ENCODE measurements at places on chromosomes 6 and 20.
A peak's percentile ranks its signal among the peaks of the same experiment; 100 is the strongest.

DNA sequence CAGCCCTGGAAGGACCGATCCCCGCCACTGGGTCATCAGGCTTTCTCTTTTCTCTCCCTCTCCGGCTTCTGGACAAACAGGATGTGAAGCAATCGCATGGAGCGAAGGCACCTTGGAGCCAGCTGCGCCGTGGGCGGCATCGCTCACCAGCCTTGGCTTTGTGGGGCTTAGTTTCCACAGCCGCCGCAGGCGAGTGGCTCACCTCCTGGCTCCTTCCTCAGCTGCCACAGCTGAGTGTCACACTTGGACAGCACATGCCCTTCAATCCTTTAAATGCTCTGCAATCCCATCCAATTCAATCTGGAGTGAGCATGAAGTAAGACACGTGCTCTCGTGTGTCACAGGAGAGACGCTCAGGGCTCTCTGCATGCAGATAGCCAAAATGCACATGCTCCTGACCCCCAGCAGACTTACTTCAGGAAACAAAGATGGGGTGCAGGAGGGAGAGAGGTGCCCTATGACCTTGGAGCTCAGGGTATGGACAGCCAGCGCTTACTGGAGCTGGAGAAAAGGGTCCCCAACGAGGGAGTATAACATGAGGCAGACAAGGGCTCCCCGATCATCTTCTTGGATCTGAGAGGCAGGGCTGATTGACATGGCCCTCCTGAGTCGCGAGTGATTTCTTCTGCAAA is 70.9 kb downstream of the BMP7 start:
- no peak for DNase-seq

DNA sequence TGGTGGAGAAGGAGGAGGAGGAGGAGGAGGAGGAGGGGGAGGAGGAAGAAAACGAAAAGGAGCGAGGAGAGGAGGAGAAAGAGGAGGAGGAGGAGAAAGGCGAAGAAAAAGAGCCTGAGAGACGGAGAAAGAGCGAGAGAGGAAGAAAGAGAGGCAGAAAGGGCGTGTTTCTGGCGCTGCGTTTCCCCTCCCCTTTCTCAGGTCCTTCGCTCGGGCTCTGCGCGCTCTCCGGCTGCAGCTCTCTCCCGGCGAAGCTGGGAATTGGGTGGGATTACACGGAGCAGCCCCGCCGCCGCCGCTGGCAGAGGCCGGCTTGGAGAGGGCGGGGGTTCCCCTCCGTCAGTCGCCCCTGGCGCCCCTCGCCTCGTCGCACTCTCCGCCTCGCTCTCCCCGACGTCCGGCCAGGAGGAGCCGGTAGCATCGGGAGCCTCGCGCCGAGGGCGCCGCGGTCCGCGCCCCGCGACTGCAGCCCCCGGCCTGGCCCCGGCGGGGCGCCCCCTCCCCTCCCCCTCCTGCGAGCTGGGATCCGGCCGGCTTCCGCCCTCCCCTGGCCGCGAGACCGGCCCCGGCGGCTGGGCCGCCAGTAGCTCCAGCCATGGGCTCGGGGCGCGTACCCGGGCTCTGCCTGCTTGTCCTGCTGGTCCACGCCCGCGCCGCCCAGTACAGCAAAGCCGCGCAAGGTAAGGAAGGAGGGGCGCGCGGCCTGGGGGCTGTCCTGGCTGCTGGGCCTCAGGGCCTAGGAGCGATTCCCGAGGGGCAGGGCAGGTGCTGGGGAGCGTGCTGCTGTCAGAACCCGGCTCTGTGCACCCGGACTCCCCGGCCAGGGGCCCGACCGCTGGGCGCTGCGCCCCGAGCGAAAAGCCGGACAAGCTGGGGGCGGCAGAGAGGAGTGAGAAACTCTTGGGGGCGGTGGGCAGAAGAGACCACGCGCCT is at the start of gene SCUBE3:
Gene SCUBE3 (plus strand): TSS at position 133 of the 933 bp plus-strand sequence. CDS start 463 bp downstream, at position 596.
- DNase-seq: peak; percentile 9

- no peak for DNase-seq
Observed at GRCh38 chr6:157255079-157255478, 68.2 kb downstream of the TMEM242 start.

- no peak for DNase-seq
Observed at GRCh38 chr20:47782076-47782475, 3.2 kb downstream of the SULF2 start.

DNA sequence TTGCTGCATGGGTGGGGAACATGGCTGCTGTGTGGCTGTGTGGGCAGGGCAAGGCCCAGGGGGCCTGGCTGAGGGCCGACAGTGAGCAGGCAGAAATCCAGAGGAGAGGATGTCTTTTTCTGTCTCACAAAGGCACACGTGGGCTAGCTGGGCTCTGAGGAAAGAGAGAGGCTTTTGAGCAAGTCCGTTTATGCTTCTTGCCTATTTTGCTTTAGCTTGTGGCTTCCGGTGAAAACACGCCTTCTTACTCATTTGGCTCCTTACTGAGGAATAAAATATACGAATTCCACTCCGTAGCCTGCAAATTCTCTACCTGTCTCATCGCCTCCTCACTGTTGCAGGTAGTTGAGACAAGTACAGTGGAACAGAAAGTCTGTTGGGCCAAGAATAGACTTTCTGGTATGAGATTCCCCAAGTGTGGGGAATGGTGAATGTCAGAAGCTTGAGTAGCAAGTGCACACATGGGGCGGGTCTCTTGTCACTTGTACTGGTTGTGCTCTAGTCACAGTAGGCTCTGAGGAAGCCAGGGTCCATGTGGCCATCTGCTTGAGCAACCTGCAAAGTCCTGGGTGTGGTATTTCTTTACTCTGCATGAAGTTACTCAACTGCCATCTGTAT is 28.4 kb downstream of the WRNIP1 start:
- peak; percentile 14 for DNase-seq

DNA sequence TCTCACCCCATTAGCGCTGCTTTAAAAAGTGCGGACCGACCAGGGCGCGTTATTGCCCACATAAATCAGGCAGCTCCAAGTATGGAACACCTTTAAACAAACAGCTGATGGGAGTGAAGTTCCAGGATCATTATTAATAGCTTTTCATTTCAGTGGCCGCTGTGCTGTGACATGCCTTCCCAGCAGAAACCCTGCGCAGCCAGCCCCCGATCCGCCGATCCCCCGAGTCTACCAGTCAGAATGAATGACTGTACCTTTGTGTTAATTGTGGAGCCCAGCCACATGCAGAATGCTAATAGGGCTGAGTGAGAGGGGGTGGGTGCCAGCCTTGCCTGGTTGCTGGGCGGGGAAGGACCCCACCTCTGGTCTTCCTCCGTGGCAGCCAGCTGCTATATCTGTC is 21.9 kb downstream of the CDH22 start:
- no peak for DNase-seq

GRCh38 chr6:148739822-148740128 is 7.1 kb upstream of the UST start:
- no peak for DNase-seq

DNA sequence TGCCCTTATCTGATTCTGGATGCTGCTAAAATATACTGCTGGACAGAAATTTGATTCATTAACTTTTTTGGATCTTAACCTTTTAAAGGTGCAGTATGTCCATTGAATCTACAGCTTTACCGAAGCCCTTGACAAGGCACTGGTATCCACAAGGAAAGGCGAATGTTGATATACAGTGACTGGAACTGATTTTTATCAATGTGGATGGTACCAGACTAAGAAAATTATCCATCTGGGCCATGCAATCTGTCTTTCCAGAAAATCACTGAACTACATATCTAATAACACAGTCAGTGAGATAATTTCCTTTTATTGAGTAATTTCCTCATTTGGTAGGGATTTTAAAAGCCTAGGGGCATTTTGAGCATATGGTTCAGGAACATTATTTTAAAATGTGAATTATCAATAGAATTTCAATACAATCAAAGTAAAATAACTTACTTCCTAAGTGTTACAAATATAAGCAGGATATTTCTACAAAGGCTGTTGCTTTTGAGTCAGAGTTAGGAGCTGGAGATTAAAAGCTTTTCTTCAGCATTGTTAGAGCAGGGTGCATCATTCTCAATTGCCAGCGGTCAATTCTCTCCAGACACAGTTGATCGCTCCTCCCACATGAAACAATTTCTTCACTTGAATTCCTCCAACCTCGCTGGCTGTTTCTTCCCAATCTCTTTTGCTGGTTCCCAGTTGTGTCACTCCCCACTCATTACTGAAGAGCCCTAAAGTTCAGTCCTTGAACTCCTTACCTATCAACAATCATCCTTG is 585.3 kb upstream of the FLRT3 start:
- DNase-seq: no peak

GRCh38 chr6:139468178-139468819 is 93.9 kb upstream of the CITED2 start:
- DNase-seq: no peak

DNA sequence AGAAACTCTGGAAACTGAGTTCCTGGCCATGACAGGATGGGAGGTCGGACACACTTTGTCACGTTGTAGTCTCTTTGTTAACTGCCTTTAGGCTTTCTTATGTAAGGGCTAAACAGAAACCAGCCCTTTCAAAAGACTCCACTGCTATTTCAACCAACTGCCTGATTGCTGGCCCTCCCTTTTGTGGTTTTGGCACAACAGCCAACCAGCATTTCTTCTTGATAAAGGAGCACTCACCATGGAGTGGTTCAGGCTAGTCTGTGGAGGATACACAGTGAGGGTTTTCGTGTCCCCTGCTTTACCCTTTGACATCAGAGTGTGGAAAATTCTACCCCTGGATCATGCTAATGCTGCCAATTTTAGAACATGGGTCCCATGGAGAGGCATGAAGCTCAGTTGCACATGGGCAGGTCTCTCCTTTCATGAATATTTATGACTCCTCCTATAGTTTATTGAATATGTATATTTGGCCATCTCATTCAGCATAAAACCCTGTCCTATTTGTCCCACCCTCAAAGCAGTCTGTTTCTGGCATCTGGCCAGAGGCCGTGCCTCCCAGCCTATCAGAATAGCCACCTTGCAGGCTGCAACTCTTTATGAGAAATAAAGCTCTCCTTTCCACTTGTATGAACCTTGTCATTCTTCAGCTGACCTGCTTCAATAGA is 148.3 kb downstream of the HS3ST5 start:
- DNase-seq: no peak

DNA sequence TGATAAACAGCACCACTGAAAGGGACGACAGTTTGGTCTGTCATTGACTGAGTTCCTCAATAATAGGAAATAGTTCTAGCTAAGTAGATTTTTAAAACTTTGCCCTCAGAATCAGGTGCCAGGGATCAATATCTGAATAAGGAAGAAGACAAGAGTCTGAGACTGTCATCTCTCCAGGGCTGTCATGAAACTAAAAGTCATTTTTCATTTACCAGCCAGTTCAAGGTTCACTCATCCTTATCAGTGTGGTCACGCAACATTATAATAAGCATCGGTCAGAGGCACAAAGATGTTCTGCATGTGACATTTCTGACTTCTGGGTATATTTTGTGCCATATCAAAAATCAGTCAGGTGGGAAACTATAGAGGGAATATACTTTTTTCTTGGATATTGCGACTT is 52.5 kb upstream of the E2F3 start:
- no peak for DNase-seq

DNA sequence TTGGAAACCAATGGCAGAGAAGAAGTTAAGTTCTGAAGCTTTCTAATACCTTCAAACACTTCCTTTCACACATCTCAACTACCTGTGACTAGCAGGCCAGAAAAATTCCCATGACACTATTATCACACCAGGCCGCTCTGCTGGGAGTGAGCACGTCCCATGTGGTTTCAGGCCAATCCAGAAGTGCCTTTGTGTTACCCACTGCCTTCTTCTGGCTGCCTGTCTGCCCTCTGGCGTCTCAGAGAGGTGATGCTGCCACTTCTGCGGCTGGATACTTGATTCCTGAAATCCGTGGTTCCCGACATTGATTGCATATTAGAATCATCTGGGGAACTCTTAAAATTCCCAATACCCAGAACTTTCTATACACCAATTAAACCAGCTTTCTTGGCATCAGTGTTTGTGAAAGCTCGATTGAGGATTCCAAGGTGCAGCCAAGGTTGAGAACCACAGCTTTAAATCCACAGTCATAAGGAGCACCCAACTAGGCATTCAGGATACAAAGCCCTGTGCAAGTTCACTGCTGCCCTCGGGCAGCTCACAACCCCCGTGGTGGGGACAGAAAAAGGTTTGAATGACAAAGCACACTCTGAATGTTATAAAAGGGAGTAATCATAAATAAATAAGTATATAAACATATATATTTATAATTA is 65.6 kb downstream of the STMND1 start:
- no peak for DNase-seq

DNA sequence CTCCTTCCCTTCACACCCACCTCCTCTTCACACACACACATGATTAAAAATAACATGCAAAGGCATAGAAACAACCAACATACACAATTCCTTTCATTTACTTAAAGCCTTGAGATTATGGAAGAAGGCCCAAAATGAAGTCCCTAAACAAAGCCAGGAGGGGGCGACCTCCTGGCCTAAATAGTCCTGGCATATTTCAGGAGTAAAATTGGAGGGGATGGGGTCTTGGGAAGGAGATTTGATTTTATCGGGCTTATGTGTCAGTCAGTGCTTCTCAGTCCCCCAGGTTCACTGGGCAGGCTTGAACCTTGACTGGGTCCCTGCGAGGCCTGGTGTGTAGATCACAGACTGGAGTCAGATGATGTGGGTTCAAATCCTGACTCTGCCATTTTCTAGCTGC is 266.4 kb downstream of the SAMD5 start:
- no peak for DNase-seq

- no peak for DNase-seq
Observed at GRCh38 chr6:6865611-6866010, 242.2 kb upstream of the RREB1 start.

DNA sequence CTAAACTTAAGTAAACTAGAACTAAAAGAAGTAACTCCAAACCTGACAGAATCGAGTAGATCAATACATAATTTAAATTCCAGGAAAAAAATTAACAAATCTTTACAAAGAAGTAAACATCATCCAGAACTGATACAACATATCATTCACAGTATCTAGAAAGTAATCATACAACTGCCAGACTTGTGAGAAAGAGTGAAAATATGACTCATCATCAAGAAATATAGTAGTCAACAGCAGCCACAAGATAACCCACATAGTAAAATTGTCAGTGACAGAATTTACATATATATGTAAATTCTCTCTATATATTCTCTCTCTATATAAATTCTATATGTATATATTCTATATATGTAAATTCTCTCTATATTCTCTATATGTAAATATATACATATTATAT is 242.8 kb upstream of the RGS17 start:
- no peak for DNase-seq

- DNase-seq: no peak
Observed at GRCh38 chr6:114125576-114125975, 154.6 kb upstream of the HDAC2 start.

GRCh38 chr6:137412562-137412961 is 81.6 kb downstream of the OLIG3 start:
- no peak for DNase-seq

DNA sequence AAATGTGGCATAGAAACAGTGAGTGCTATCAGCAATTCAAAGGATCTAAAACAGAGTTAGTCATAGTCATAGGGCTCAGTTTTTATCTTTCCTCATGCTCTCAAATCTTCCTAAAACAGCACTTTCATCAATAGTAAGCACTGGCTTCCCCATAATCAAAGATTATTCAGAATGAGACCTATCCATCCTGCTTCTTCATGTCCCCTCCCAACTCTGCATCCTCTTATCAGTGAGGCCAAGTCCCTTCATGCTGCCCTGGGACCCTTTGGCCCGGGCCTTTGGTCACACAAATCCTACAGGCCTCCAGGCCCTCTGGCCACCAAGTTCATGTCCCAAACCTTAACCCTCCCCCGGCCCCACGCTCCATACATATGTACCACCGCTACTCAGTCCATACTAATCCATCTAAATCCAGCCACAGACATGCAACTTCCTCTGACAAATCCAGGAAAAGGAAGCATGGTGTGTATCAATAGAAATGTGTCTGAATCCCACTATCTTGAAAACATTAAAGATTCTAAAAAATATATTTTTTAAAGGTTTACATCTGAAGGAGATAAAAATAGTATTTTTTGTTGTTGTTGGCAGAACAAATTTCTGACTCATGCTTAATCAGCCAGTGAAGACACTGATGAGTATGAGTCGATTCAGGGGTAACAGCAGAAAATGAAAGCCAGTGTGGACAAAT is 143.5 kb downstream of the PDE7B start:
- no peak for DNase-seq
